ENCODE measurements at places on chromosomes 13 and 19.

GRCh38 chr19:13621413-13621812, 115.1 kb upstream of the CACNA1A start:
- no peak for DNase-seq

GRCh38 chr13:113665597-113666328, 1.3 kb upstream of the GRK1 start:
- no peak for DNase-seq

DNA sequence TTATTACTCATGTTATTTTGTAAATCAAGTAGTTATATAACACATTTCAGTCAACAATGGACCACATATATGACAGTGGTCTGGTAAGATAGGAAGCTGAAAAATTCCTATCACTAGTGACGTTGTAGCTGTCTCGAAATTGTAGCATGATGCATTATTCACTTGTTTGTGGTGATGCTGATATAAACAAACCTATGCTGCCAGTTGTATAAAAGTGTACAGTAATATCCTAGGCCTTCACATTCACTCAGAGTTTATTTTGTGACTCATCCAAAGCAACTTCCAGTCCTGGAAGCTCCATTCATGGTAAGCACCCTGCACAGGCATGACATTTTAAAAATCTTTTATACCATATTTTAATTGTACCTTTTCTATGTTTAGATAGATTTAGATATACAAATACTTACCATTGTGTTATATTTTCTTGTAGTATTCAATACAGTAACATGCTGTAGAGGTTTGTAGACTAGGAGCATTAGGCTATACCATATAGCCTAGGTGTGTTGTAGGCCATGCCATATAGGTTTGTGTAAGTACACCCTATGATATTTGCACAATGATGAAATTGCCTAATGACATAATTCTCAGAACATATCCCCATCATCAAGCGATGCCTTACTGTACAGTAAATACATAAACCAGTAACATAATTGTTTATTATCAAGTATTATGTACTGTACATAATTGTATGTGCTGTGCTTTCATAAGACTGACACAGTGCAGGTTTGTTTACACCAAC, 49.3 kb downstream of the IFT88 start:
- DNase-seq = no peak

GRCh38 chr19:40740747-40741146, 9.5 kb downstream of the ACTMAP start:
- peak; percentile 91 for DNase-seq

DNA sequence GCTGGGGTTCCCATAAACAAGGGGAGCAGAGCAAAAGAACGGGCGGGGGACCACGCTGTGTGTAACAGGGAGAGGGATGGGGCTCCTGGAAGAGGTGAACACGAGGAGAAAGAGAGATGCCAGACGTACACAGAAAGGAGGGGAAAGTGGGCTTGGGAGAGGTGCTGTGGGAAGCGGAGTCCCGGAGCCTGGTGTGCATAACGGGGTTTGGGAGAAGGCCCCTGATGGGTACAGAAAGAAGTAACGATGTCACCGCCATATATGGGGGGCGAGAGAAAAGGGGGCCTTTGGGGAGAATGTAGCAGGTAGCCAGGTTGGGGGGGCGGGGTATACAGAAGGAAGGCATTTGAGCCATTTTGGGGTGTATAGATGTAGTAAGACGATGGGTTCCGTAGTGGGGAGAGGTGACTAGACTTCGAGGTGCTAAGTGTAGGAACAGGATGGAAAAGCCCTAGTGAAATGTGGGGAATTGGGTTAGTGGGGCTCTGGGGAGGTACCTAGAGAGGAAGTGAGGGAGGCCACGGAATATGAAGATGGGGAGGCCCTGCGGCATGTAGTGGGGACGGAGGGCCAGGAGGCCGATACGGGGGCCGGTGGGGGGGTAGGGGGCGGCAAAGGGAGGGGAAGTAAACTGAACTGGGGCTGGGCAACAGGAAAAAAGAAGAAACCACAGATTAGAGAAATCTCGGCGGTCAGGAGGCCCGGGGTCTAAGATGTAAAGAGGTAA, 787 bp downstream of the ZNF580 start:
- no peak for DNase-seq

DNA sequence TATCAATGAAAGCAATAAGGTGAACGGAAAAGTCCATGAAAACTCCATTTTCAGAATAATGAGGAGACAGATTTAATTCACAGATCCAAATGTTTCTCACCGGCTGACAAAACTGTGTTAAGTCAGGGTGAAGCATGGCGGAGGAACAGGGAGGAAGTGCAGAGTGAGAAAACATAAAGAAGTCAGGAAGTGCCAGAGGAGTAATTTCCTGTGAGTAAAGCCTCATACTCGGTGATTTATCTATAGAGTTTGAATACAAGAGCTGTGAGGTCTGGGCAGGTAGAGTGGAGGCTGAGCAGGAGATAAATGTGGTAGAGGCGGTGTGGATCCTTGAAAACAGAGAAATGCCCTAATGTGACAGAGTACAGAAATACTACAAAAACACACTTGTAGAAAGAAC, 11.4 kb downstream of the CARD8 start:
- DNase-seq = no peak

DNA sequence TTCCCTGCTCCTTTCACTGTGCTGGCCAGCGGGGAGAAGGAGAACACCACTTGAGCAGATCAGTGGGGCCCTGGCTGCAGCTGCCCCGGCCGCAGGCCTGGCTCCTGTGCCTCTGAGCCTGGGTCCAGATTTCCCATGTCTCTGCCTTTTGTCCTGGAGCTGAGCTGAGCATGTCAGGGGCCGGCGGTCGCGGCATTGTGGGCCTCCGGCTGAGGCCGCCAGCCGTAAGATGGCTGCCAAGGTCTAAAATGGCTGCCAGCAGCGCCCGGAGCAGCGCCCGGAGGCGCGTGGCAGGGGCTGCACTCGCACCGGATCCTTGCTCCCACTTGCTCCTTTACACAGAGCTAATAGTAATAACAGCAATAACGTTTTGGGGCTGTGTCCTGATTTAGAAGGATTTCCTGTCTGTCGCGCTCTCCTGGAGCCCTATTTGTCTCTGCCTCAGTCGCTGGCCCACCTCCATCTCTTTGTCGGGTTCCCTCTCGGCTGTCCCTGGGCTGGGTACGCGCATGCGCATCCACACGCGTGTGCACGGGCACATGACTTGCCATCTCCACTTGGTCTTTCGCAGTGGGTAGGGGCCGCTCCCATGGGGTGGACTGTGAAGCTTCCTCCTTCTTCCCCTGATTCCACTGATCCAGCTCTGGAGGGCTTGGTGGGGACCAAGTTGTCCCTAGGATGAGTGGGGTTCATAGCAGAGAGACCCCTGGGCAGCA, 32.1 kb downstream of the LYL1 start:
- DNase-seq = no peak

DNA sequence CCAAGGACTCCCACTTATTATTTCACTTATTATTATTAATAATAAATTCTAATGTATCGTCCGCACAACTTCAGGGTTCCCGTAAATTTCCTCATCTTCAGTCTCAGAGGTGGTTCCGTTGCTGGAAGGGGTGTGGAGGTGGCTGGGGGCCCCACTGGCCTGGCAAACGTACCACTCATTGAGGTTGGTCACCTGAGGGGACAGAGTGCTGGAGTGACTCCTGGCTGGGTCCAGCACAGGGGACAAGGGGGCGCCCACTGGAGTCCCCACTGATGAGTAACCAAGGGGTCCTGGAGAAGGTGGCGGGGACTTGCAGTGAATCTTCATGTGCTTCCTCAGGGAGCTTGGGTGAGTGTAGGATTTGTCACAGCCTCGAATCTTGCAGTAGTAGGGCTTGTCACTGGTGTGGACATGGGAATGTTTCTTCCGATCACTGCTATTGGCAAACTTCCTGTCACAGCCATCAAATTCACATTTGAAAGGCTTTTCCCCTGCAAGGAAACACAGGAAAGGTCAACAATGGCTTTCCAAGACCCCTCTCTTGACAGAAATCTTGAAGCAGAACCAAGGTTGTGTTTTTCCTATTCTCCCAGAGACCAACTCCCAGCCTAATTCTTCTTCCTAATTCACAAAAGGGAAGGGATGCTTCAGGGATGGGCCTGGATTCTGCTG, 6.1 kb downstream of the ZIC5 start:
- no peak for DNase-seq

- peak; percentile 11 for DNase-seq
Measured at GRCh38 chr19:31530781-31531180, 181.5 kb upstream of the TSHZ3 start.

DNA sequence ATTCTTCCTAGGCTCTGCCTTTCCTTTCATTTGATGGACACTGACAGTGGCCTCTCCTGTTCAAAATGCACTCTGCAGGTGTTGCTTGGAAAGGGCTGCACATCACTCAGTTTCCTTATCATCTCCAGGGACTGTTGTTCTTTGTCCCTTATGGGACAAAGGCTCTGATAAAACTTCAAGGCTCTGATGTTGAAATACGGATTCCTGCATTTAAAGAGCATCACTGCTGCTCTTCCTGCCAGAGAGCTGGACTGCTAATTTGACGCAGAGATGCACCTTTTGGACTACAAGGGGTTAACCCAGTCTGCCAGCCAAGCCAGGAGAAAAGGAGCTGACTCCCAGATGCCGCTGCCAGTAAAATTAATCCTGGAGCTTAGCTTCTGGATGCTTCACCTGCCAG, 952.1 kb downstream of the DIAPH3 start:
- DNase-seq = no peak

GRCh38 chr13:35888457-35888883, 242.7 kb downstream of the DCLK1 start:
- DNase-seq = no peak

GRCh38 chr13:20264271-20265018, 32.3 kb upstream of the GJB6 start:
- no peak for DNase-seq

GRCh38 chr13:47126432-47126831, 229.6 kb upstream of the HTR2A start:
- DNase-seq = no peak

- DNase-seq = no peak
Measured at GRCh38 chr13:75764926-75765310, 128.8 kb downstream of the LMO7 start.

- DNase-seq = no peak
Measured at GRCh38 chr13:46106839-46107371, 2.1 kb upstream of the CPB2 start.

DNA sequence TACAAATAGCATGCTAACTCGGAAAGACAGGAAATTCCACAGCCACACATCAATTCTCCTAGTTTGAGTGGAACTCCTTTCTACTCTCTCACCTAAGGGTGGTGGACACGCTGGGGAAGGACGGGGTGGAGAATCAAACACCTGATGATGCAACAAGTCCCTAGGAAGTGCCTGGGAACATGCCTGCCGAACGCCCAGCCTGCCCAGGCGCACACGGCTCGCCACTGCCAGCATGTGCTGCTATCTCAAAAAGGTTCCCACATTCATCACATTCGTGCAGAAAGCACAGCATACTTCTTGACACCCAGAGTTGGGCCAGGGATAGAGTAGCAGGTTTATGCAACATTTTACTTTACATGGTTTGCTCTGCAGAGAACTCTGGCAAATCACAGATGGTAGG, 164.6 kb downstream of the ABCC4 start:
- no peak for DNase-seq

GRCh38 chr13:108363666-108364065, 94.1 kb downstream of the TNFSF13B start:
- no peak for DNase-seq

DNA sequence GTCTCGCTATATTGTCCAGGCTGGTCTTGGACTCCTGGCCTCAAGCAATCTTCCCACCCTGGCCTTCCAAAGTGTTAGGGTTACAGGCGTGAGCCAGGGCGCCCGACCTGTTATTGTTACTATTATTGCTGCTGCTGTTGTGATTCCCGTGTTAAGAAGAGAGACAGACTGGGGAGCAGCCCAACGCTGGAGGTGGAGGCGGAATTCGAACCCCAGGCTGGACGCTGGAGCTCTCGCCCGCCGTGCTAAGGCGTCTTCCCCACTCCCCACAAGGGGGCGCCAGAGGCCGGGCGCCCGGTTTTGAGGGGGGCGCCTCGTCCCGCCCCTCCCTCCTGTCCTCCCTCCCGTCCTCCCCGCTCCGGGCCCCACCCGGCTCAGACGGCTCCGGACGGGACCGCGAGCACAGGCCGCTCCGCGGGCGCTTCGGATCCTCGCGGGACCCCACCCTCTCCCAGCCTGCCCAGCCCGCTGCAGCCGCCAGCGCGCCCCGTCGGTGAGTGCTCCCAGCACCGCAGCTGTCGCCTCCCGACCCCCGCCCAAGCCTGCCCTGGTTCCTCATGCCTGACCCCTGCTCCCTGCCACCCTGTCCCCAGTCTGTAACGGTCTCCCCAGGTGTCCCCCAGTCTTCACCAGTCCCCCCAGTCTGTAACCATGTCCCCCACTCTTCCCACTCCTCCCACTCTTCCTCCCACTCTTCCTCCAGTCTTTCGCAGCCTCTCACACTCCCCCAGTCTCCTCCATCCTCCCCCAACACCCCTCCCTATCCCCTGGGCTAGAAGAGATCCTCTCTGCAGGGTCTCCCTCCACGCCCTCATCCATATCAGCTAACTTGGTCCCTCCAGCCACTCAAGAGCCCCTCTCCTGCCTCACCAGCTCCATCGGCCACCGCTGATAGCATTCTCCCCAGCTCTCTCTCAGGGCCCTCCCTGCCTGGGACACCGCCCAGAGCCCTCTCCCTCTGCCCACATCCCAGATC, at the start of gene EHD2:
Gene EHD2 (plus strand): TSS at position 377 of the 976 bp plus-strand sequence. CDS start 3,191 bp downstream, outside the sequence.
- peak; percentile 72 for DNase-seq

DNA sequence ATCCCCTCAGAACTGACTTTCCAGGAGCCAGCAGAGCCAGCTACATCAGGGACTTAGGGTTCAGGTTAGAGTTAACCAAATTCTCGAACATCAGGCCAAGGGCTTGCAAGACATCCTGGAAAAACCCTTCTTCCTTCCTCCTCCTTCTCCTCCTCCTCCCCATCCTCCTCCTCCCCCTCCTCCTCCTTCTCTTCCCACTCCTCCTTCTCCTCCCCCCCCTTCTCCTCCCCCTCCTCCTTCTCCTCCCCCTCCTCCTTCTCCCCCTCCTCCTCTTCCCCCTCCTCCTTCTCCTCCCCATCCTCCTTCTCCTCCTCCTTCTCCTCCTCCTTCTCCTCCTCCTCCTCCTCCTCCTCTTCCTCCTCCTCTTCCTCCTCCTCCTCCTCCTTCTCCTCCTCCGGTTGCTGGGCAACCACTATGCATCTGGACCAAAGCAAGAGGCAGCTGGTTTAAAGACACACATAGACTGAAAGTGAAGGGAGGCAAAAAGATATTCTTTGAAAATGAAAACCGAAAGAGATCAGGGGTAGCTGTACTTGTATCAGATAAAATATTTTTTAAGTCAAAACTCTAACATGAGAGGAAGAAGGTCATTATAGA, 5.9 kb upstream of the CCL25 start:
- no peak for DNase-seq

DNA sequence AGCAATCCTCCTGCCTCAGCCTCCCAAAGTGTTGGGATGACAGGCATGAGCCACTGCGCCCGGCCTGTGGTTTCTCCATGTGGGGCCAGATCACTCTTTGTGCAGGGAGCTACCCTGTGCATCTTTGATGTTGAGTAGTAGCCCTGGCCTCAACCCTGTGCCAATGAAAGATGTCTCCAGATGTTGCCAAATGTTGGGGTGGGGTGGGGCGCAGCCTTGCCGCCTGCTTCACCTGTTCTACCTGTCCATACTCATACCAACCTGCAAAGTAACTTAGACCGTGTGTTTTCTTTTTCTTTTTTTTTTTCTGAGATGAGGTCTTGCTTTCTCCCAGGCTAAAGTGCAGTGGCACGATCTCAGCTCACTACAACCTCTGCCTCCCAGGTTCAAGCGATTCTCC, 20.9 kb downstream of the IER2 start:
- no peak for DNase-seq

Data from right atrium auricular region (tissue), 2 donors.